EH (cell line): ENCODE measurements at places on chromosomes 6 and 20.

DNA sequence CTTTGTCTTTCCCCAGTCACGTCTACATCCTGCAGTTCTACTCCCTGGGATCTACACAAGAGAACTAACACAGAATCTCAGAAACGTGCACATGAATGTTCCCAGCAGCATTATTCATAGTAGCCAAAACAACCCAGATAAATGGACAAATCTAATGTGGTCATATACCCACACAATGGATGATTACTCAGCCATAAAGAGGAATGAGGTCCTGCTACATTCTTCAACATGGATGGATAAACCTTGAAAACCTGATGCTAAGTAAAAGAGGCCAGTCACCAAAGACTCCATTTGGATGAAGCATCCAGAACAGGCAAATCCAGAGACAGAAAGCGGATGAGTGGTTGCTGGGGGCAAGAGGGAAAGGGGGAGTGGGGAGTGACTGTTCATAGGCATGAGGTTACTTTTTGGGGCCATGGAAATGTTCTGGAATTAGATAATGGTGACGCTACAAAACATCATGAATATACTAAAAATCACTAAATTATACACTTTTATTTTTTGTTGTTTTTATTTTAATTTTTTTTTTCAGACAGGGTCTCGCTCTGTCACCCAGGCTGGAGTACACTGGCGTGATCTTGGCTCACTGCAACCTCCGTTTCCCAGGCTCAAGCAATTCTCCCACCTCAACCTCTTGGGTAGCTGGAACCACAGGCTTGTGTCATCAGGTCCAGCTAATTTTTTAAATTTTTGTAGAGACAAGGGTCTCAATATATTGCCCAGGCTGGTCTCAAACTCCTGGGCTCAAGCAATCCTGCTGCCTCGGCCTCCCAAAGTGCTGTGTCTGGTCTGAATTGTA is 50.8 kb upstream of the DSN1 start:
- no peak for DNase-seq

GRCh38 chr6:11969092-11969491 is 43.0 kb upstream of the HIVEP1 start:
- DNase-seq = peak; percentile 80

DNA sequence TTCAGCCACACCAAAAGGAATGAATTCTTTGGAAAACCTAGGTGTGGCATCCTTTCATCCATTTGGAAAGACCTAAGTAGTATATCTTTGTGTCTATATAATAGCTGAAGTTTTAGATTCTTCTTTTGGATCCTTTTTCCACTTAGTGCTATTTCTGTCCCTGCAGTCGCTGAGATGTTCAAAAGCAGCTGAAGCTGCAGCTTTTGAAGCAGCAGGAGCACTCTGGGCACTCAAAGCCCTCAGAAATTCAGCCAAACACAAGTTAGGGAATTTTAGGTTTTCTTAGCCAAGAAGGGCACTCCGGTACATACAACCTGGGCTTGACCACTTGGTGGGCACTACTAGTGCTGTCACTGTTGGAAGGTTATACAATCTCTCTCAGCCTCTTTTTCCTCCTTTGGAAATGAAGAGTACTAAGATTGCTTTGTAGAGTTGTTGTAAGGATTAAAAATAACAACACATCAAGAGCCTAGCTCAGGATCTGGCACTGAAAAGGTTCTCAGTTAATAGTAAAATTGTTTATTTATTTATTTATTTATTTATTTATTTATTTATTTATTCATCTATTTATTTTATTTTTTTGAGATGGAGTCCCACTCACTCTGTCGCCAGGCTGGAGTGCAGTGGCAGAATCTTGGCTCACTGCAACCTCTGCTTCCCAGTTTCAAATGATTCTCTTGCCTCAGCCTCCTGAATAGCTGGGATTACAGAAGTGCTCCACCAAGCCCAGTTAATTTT is 71.9 kb upstream of the SLC22A16 start:
- DNase-seq = no peak

DNA sequence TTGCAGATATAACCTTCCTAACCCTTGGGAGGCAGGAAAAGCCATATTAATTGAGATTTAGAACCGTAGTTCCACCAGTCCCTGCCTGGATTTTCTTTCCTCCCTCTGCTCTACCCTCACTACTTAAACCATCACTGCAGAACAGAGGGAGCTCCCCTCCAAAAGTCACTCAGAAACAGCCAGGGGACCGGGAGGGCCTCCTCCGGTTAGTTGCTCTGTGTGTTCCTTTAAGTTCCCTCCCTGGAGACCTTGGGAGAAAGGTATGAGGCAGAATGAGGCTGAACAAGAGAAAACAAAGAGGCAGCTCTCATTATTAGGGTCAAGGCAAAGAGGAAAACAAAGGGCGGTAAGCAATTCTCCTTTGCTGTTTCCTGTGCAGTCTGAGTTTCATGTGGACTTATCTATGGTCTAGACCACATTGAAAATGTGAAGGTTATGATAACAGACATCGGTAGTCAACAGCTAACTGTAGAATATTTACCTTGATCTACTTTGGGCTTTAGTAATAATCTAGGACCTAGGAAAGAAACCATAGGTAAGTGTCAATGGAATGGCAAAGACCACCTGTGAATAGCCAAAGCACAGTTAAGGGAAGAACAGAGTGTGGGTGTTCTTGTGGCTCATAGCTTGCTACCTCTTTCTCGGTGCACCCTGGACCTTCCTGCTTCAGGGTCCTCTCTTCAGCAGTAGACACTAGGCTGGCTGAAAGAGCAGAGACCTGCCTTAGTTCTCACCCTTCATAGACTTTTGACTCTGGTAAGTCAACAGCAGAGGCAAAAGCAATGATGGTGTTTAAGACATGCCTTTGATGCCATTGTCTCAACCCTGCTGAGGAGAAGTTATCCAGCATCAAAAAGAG is 250.9 kb upstream of the CITED2 start:
- no peak for DNase-seq

GRCh38 chr6:27562027-27562410 is 89.1 kb upstream of the ZNF184 start:
- no peak for DNase-seq

DNA sequence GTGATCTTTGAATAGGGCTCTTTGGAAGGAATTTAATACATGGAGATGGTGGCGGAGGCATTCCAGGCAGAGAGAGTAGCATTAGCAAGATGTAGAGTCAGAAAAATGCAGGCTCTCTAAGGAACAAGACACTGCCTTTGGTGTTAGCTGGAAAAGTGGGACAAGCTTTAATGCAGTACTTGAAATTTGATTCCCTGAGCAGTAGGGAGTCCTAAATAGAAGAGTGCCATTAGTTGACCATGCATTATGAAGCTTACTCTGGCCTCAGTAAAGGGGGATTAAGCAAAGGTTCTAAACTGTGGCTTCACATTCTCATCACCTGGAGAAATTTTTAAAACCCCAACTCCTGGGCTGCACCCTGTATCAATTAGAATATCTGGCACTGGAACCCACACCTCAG is 494.8 kb upstream of the SOX4 start:
- no peak for DNase-seq

DNA sequence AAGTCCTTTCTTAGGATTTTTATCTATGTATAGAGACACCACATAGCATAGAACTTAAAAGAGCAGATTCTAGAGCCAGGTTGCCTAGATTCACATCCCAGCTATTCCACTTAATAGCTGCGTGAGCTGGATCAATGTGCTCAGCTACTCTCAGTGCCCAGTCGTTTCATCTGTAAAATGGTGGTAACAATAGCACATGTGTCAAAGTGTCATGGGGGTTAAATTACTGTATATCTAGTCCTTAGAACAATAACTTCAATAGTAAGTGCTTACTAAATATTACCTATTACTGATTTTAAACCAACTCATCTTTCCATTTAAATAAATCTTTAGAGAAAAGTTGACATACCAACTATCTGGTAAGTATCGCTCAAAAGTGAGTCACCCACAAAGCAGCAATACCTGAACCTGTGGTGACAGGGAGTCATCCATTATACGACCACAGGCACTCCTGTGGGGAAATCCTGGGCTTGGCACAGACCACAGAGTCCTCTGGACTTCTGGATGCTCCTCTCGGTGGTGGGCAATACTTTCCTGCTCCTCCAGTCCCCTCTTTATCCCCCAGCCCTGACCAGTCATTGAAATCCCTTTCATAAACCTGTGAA is 154.8 kb downstream of the PDSS2 start:
- DNase-seq = peak; percentile 16

DNA sequence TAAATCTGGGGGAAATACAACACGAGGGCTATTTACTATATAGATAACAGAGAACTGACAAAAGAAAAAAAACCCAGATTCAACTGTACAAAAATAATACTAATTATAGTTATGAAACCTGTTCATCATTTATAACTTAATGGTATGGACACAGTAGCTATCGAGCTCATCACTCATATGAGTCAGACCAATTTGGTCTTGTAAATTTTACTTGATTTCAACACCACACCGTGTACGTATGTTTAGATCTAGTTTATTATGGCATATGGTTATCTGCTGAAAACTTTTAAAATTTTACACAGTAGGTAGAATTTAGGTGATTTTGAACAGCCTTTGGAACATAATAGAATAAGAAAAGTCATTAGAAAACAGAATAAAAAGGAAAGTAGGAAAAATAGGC is 5.5 kb downstream of the MYLK4 start:
- no peak for DNase-seq

GRCh38 chr6:677919-678318 is 15.0 kb downstream of the EXOC2 start:
- DNase-seq = no peak

- DNase-seq = no peak
Measured at GRCh38 chr20:60835876-60836275, 416.2 kb upstream of the CDH4 start.

- peak; percentile 27 for DNase-seq
Measured at GRCh38 chr20:52313341-52313963, 121.9 kb upstream of the ZFP64 start.

GRCh38 chr6:149055195-149055899 is 262.2 kb upstream of the TAB2 start:
- DNase-seq = no peak

DNA sequence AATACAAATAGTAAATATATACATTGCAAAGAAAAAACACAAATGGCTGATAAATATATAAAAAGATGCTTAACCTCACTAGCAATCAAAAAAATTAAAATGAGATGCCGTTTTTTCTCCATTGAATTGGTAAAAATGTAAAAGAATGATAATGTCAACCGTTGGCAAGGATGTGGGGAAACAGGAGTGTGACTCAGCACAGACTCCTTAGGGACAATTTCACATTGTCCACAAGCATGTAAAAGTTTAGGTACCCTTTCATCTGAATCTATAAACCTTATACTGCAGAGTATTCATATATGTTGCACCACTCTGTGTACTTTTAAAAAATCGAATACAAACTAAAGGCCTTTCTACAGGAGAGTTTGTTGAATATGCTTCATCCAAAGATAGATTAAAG is 143.1 kb upstream of the RREB1 start:
- no peak for DNase-seq

DNA sequence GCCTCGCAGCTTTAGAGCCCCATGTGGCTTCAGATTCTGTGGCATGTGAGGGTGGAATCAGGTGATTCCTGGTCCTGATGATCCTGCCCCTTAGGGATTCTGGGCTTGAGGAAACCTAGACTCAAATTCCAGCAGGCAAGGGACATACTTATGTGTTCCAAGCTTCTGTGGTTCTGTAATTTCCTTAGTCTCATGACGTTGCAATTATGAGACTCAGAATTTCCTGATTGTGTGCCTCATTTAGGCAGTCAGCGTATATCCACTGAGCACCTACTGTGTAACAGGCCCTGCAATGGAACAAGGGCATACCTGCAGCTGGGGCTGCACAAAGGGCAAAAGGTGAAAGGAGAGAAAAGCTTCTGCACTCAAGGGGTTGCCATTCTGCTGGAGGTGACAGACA is 11.6 kb upstream of the BPIFB4 start:
- DNase-seq = no peak

DNA sequence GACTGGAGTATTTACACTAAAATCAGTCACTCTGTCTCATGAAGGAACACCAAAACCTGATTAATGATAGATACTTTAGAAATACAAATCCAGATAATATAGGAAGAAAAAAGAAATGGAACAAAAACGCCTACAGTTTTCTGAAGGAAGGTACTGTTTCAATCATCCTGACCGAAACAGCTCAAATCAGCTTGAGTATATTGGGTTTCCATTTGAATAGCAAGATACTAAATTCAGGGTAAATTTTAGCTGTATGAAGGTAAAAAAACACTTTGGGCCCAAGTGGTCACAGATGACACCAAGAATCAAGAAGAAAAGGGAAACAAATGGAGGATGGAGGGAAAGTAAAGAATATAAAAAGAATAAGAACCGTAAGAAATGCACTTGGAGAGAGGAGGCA is 6.9 kb downstream of the ZSCAN23 start:
- DNase-seq = no peak

- peak; percentile 96 for DNase-seq
Measured at GRCh38 chr6:18148304-18149025, 6.4 kb downstream of the TPMT start.

GRCh38 chr20:3710703-3711483 is 1.5 kb downstream of the SIGLEC1 start:
- DNase-seq = peak; percentile 59

- no peak for DNase-seq
Measured at GRCh38 chr20:45391559-45391958, 13.4 kb upstream of the TP53TG5 start.

- DNase-seq = no peak
Measured at GRCh38 chr6:62039605-62040004, 246.4 kb downstream of the KHDRBS2 start.

DNA sequence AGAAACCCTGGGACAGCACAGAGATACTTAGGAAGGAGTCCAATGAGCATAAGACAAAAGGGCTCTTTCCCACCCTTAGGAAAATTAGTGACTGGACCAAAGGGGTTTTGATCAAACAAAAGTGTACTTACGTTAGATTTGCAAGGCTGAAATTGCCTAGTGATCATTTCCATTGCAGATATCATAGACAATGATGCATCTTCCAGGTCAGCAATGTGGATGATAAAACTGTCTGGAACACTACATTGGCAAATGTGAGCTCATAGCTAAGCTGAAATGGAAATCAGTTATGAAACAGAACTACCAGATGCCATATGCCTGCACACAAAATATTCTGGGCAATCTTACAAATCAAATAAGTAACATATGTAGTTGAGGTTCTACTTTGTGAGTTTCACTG is 34.0 kb downstream of the LY86 start:
- DNase-seq = no peak

- peak; percentile 43 for DNase-seq
Measured at GRCh38 chr6:80319196-80319595, 212.7 kb downstream of the BCKDHB start.

- DNase-seq = no peak
Measured at GRCh38 chr20:64217539-64218221, 37.9 kb upstream of the PCMTD2 start.
